Stimulated activated CD8-positive, alpha-beta memory T cell treated with anti-CD3 and anti-CD28 coated beads, Interleukin-7, amount 100 ng/mL, for 1 hour (primary cell): ENCODE measurements at places on chromosomes 5 and 9.

DNA sequence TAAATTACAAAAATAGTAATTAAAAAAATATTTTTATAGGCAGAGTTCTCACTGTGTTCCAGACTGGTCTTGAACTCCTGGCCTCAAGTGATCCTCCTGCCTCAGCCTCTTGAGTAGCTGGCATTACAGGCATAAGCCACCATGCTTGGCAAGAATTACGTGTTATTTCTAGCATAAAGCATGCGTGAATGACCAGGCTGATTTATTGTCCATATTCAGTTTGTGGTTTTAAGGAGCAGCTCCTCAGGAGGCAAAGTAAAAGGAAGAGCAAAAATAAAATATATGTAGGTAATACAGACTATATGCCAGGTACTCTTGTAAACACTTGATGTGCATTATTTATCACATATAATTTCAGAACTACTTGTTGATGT is 7.1 kb upstream of the CD180 start:
- DNase-seq: no peak

GRCh38 chr5:112612663-112613062 is 125.0 kb upstream of the APC start:
- no peak for DNase-seq

GRCh38 chr9:111582888-111583287 is 16.6 kb downstream of the PTGR1 start:
- no peak for DNase-seq

GRCh38 chr5:88732181-88732633 is 150.8 kb downstream of the MEF2C start:
- DNase-seq: no peak

GRCh38 chr5:143968071-143968878 is 156.3 kb downstream of the HMHB1 start:
- no peak for DNase-seq

GRCh38 chr9:114722081-114722621 is 40.2 kb upstream of the TEX48 start:
- DNase-seq: no peak
